Smooth muscle cell of the umbilical artery (primary cell): ENCODE measurements at places on chromosomes 2 and 18. TPM values are rescaled to one million over a fixed set of nuclear protein-coding genes. Genes with fewer than 3 reads are reported as not detected.

The NHEJ1 gene
- 11.3 and 15.8 TPM in 2 replicates for total RNA-seq

The IL1B gene
- total RNA-seq = 159 and 281 TPM in 2 replicates

The PIK3C3 gene
- 76.1 and 81.1 TPM in 2 replicates for total RNA-seq

The EEF1B2 gene
- total RNA-seq = 373 and 789 TPM in 2 replicates

The CRYGD gene
- not detected in 2 replicates for total RNA-seq

The COL3A1 gene
- total RNA-seq = 4,191 and 14,422 TPM in 2 replicates
